Fibroblast of the aortic adventitia (primary cell): ENCODE measurements at places on chromosomes 7 and 10. TPM values are rescaled to one million over a fixed set of nuclear protein-coding genes. Genes with fewer than 3 reads are reported as not detected.

Gene TFAM
- 24.9 and 43.7 TPM in 2 replicates for total RNA-seq

Gene ZNF736
- 11.5 and 12.0 TPM in 2 replicates for total RNA-seq

Gene HYAL4
- not detected in 2 replicates for total RNA-seq

Gene DHTKD1
- 16.8 and 30.9 TPM in 2 replicates for total RNA-seq

Gene HOXA6
- not detected in 2 replicates for total RNA-seq

Gene LFNG
- 0.72 and 2.3 TPM in 2 replicates for total RNA-seq

Gene GIMAP2
- total RNA-seq, result 0.27 and 0.98 TPM in 2 replicates

- no peak for DNase-seq
Observed at GRCh38 chr10:114009281-114009996, 34.2 kb upstream of the ADRB1 start.

GRCh38 chr10:86411852-86412560, 45.4 kb upstream of the GRID1 start:
- no peak for DNase-seq

GRCh38 chr10:128086003-128086863, 40.0 kb downstream of the MKI67 start:
- DNase-seq, result no peak
